ENCODE measurements at places on chromosomes 5 and 9.

- no peak for DNase-seq
Observed at GRCh38 chr5:54289769-54290168, 20.6 kb downstream of the ARL15 start.

DNA sequence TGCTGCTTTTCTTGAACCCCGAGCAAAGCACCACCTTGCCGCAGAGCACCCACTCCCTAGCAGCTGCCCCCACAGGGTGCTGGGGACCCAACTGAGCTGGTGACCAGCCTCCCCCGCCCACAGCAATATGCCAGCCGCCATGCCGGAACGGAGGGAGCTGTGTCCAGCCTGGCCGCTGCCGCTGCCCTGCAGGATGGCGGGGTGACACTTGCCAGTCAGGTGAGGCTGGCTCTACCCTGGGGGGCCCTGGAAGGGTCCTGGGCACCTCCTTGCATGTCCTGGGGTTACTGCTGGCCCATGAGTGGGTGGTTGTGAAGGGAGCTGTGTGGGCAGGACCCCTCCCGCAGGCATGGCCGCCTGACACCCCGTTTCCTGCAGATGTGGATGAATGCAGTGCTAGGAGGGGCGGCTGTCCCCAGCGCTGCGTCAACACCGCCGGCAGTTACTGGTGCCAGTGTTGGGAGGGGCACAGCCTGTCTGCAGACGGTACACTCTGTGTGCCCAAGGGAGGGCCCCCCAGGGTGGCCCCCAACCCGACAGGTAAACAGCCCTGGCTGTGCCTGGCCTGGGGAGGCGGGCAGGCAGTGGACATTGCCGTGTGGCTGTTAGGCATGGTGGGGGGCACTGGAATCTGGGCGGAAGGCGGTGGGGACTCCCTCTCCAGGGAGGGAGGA is 7.2 kb downstream of the EGFL7 start:
- no peak for DNase-seq

- DNase-seq: no peak
Observed at GRCh38 chr5:61245936-61246335, 83.7 kb upstream of the SMIM15 start.

DNA sequence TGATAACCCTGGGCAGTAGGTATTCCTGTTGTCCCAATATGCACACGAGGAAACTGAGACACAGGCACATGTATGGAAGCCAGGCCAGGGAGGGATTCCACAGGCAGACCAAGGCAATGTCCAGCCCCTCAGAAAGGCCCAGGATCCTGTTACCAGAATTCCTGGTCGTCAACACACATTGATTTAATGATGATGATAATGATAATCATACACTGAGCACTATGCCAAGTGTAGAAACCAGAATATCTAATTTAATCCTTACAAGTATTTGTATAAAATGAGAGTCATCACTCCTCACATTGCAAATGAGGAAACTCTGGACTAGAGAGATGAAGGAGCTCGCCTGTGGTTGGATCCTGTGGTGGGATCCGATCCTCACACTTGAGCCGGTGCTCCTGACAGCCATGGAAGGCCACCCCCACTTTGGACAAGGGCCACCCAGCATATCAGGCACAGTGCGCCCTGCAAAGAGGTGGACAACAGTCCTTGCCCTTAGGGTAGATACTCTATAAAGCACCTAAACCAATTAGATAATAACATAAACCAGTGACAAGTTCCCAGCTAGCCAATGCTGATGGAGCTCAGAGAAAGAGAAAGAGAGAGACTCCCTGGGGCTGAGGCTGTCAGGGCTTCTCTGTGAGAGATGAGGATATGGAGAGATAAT is 185.3 kb downstream of the SLIT3 start:
- no peak for DNase-seq

All from central memory CD4-positive, alpha-beta T cell (primary cell).